EL (cell line): ENCODE measurements at places on chromosomes 11 and 22.

- no peak for DNase-seq
Measured at GRCh38 chr22:42180349-42180842, 49.8 kb upstream of the CYP2D6 start.

DNA sequence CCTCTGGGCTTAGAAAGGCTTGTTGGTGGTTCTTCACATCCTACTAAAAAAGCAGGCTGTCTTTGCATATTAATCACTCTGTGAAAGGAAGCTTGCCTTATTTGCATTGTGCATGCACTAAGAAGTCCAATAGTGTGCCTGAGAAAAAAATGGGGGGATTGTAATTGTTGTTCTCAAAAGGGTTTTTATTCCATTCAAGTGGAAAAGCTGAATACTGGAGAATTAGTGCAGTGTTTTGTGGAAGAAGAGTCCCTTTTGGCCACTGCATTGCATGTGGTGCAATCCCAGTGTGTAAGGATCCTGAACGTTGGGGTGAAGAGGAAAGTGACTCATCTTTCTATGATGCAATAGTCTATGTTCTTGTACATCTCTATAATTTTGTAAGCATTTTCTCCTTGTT lies 16.5 kb downstream of the NCAM1 start:
- peak; percentile 14 for DNase-seq

DNA sequence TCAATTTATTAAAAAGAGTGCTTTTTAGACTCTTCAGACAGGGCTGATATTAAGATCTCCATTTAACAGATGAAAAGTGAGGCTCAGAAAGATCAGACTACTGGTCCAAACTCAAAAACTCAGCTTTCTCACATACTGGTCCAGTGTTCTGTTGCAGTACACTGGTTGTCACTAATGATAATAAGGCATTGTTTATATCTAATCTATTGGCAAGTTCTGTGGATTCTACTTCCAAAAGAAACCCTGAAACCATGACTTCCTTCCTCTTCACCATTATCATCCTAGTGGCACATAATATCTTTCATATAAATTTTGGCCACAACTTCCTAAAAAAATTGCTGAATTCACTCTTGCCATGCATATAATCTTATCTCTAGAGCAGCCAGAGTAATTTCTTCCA lies 36.9 kb downstream of the F2 start:
- DNase-seq, result no peak

DNA sequence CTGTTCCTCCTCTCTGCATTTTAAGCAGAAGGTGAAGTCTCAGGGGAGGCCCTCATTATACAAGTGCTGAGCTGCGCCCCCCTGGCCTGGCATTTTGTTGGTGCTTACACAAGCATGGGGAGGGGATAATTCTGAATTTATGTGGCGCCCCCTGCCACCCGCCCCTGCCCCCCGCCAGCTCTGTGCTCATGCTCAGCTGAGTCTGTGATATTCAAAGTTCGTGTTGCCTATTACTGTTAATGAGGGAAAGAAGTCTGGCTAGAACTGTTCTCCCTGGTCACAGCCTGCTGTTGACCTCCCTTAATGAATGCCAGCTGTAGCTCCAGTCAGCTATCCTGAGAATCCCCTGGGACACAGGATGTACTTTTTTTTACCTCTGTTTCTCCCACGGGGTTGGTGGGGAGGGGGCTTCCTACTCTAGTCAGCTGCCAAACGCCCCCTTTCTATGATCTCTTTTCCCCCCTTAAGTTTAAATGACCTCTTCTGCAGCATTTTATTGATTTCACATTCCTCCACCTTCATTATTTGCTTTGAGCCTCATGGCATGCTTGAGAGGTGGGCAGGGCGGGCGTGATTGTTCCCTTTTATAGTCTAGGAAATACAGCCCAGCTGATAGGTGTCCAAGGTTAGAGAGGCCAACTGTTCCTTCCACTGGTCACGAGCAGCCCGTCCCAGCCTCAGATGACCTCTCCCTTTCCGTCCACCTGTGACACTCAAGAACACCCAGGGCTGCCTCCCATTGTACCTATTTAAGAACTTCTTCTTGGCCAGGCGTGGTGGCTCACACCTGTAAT lies 12.2 kb downstream of the USP2 start:
- no peak for DNase-seq
